ENCODE measurements at places on chromosomes 2 and 18.

DNA sequence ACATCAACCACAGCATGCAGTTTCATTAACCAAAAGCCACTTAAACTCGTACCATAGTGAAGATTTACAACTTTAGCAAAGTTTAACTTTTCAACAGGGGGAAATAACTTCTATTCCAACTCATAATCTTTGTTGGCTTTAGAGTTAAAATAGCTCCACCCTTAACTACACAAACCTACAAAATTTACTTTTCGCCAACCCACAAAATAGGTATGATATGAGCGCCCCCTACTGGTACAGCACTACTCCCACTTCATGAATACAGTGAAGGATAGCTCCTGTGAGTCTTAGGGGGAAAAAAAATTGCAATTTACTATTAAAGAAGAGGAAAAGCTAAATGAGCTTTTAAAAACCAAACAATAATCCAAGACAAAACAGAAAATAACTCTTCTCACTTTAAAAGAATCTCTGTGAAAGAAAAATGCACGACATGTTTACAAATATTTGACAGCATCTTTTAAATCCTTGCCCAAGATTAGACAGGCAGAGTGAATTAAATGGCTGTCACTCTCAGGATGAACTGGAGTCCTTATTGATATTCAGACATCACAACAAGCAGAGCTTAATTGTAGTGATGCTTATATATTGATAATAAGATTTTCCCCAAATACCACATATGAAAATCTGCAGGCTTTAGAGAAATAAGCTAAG lies 32.2 kb downstream of the TMEFF2 start:
- DNase-seq = peak; percentile 32

- no peak for DNase-seq
Measured at GRCh38 chr2:100214265-100214971, 72.0 kb upstream of the AFF3 start.

DNA sequence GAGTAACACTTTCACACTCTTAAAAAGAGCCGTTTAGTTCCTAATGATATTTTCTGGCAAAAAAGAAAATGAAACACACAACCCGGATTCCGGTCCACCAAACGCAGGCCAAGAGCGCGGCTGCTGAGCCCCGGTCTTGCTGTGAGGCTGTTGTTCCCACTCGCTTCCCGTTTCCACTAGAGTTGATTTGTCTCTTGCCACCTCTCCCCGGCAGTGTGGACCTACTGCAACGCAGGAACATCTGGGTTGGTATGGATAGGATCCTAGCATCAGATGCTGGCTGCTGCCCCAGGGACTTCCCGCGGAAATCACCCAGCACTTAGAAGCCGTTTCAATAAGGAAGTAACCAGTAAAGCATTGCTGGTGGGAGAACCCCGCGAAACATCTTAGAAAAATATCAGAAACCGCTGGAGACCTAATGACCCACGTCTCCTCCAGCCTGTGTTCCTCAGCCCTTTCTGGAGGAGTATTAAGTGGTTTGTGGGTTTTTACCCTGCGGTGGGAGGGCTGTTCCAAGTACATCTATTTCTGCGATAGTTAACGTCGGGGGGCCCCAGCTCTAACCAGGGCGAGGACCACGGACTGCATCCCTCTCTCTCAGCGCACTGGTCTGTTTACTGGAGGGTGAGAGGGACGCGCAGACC lies 939 bp downstream of the DOCK10 start:
- DNase-seq = no peak

DNA sequence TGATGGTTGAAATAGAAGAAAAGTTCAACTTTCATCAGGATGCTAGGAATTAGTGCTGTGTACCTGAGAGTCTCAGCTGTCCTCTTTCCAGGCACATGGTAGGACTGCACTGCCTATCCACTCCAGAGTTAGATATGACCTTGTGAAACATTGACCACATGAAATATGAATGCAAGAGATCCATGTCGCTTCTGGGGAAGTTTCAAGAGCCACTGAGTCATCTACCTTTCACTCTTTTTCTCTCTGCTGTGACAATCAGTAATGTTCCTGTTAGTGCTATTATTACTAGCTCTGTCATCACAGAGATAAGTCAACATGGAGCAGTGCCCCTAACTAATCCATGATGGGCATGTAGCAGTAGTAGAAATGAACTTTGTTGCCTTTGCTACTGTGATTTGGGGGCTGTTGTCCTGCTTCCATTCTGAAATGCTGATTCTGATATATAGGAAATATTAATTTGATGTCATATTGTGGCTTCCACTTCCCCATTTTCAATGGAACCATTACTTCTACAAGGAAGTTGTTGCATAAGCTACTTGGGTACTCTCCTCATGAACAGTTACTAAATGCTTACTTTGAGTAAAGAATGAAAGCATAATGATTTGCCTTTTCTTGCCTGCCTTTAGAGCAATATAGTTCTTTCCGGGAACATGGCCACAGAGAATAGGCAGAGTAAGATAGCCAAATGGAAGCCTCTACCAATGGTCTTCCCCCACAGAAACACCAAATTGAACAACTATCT lies 192.8 kb upstream of the ZNF521 start:
- DNase-seq = no peak

- DNase-seq = no peak
Measured at GRCh38 chr2:96763511-96764252, 3.0 kb downstream of the CNNM4 start.

DNA sequence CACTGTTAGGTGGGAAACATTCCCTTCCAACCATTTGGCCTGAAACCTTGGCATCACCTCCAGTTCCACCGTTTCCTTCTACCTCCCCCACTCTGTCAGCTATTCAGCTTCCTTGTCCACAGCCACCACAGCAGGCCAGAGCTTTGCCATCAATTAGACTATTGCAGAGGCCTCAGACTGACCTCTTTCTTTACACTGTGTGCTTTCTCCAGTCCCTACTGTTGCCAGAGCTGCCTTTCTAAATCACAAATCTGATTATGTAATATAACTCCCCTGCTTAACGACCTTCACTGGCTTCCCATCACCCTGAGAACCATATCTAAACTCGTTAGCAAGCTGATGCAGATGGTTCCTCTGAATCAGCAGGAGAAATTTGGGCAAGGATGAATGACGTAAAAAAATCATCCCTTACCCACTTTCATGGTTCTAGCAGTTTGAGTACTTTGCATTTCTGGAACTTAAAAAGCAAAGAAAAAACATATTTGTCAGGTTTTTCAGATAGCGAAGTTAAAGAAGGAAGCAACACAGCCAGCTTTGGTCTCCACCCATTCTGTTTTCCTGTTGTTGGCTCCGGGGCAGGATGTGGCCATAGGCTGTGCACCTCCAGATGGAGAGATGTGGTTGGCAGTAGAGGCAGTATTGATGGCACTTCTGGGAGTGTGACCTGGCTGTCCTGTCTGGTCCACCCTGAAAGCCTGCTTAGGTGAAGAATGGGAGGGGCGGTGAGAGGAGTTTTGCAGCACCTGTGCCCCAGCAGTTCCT lies 422.1 kb downstream of the PARD3B start:
- DNase-seq = peak; percentile 2

GRCh38 chr2:15472133-15472532 lies 89.0 kb downstream of the NBAS start:
- no peak for DNase-seq

DNA sequence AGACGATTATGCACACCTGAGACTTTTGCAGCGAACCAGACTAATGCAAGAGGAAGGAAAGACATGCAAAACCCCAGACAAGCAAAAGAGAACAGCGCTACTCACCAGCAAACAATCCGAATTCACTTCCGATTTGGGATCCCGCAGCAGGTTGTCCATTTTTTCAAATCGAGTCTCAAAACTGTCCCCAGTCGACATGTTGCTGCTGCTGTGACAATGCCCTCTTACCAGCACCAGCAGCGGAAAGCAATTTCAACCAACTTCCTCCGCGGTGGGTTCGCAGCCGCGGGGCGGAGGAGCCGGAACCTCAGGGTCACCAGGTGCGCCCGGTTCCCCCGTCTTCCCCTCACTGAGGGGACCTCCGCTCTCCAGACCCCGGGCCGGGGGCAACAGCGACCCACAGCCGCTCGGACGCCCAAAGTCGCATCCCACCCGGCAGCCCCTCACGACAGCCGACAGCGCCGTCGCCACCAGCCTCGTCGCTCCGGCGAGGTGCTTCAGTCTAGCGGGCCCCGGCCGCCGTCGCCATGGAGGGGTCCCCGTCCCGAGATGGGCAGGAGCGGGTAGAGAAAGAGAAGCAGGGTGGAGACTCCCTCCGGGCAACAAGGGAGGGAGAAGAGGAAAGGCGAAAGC lies 784 bp downstream of the ROCK1 start:
- DNase-seq = peak; percentile 47

DNA sequence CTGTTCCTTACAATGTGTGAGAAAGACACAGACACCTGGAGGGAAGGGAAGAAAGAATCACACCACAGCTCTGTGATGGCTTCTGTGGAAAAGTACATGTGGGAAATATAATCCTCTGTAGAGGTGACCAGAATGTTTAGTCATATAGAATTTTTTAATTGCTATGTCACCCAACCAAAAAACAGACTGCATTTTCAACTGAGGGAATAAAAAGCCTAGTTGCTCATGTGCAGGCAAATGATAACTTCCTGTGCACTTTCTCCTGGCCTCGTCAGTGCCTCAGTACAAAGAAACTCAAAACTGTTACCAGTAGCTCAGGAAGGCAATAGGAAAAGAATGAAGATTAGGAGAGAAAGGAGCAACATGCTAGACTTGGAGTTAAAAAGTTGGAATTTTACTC lies 326.8 kb downstream of the OSR1 start:
- DNase-seq = no peak

DNA sequence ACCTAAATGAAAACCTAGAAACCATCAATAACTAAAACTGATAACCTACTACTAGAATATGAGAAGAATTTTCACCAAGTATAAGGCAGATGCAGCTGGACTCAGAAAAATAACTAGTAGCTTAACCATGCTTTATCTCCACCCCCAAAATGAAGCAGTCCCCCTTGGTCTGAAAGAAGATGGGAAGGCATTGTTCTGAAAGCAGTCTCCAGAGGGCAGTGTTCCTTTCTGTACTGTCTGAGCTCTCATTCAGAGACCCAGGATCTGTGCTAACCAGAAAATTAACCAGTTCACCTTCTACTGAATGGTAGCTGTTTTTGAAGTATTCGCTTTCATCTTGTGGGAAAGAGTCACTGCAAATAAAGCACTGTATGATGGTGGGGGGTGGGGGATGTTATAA lies 273.0 kb downstream of the PDE11A start:
- no peak for DNase-seq

DNA sequence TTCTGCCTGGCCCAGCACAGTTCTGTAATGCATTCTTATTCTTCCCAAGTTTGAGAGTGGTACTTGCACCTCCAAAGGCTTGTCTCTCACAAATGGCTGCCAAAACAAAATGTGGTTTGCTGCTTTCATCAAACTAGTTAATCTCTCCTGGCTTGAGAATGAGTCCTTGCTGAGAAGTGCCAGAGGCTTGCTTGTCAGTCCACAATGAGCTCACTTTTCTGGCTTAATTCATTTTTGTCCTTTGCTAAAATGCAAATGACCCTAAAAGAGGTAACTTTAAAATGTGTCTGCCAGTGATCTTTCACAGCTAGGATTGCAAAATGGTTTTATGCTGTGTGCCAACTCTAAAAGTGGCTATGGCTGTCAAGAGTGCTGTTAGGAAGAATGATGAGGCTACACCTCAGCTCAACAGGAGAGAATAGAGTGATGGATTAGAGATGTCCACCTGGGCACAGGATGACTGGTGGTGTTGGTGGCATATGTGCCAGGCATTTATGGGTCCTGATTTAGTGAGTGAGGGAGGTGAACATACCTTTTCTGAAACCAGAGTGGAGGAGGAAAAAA lies 291.2 kb upstream of the HNMT start:
- DNase-seq = no peak

- no peak for DNase-seq
Measured at GRCh38 chr2:137969418-137969765, 5.1 kb downstream of the HNMT start.

DNA sequence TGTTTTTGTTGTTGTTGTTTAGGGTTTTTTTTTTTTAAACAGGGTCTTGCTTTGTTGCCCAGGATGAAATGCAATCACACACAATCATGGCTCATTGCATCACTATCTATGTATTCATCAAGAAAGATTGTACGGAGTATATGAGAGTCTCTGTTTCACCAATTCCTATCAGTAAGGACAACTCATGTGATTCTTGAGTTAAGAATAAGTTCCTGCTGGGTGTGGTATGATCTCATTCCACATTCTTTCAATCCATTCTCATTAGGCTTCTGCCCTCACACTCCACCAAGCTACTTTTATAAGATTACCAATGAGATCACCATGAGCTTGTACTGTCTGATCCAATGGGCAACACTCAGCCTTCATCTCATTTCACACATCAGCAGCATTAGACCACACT lies 9.1 kb upstream of the AP1S3 start:
- DNase-seq = no peak

- DNase-seq = no peak
Measured at GRCh38 chr18:3689091-3689490, 239.1 kb downstream of the TGIF1 start.

DNA sequence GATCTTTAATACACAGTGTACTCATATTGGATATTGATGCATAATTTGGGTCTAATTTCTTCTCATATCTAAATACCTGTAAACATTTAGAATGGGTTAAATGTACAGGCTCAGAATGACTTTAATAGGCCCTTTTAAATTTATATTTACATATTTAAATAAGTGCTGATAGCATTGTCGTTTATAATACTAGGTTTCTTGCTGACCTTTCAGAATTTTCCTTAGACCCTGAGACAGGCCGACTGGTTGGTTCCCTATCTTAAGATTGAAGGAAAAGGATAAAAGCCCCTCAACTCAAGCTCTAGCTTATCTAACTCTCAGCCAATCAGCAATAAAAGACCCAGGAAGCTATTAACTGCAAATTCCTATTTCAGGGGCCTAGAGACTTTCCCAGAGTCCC lies 67.8 kb upstream of the HNMT start:
- no peak for DNase-seq

DNA sequence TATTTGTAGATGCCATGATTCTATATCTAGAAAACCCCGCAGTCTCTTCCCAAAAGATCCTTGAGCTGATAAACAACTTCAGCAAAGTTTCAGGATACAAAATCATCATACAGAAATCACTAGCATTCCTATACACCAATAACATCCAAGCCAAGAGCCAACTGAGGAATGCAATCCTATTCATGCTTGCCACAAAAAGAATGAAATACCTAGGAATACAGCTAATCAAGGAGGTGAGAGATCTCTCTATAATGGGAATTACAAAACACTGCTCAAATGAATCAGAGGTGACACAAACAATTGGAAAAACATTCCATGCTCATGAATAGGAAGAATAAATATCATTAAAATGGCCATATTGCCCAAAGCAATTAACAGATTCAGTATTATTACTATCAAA lies 551.4 kb upstream of the SLC39A10 start:
- no peak for DNase-seq

- no peak for DNase-seq
Measured at GRCh38 chr2:120750488-120751210, 15.0 kb downstream of the GLI2 start.

Measured in activated CD8-positive, alpha-beta memory T cell treated with anti-CD3 and anti-CD28 coated beads for 1 hour (primary cell).